ENCODE measurements at places on chromosomes 1 and 21. TPM values are rescaled to one million over a fixed set of nuclear protein-coding genes. Genes with fewer than 3 reads are reported as not detected.

DNA sequence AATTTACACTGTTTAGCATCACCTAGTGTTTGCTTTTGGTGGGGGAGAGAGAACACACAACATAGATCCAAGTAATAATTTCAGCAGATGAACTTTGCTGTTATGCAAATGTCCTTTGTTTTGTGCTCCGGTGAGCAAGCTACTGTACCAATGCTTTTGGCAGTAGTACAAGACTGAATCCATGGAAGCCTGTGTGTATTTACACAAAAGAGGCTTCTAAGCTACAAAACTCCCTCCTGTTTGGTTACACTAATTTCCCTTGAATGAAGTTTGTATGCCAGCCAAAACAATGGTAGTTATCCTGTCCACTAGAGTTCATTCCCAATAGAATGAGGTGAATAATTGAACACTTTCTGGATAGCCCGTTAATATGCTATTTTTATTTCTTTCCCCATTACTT lies 320.5 kb downstream of the KCTD3 start:
- no peak overlapping the region for H3K4me3 ChIP-seq
- no peak for DNase-seq
- H3K27me3 ChIP-seq = no peaks in the 10 kb centered on the region
- no peaks in the 10 kb centered on the region for H3K36me3 ChIP-seq
- H3K4me1 ChIP-seq = no peaks in the 10 kb centered on the region

The ETS2 gene
- 113 TPM for total RNA-seq

- DNase-seq = no peak
- H3K27me3 ChIP-seq = no peaks in the 10 kb centered on the region
- no peak overlapping the region for H3K27ac ChIP-seq
- no peak overlapping the region for H3K4me3 ChIP-seq
- no peaks in the 10 kb centered on the region for H3K4me1 ChIP-seq
Measured at GRCh38 chr1:192660613-192661012, 24.7 kb downstream of the RGS13 start.

GRCh38 chr1:77395051-77395450 lies 113.2 kb downstream of the AK5 start:
- no peaks in the 10 kb centered on the region for H3K27me3 ChIP-seq
- H3K4me3 ChIP-seq = no peak overlapping the region
- no peak overlapping the region for H3K27ac ChIP-seq
- no peaks in the 10 kb centered on the region for H3K4me1 ChIP-seq
- DNase-seq = no peak

The FCRLB gene
- not detected for total RNA-seq

The CALML6 gene
- total RNA-seq = not detected

DNA sequence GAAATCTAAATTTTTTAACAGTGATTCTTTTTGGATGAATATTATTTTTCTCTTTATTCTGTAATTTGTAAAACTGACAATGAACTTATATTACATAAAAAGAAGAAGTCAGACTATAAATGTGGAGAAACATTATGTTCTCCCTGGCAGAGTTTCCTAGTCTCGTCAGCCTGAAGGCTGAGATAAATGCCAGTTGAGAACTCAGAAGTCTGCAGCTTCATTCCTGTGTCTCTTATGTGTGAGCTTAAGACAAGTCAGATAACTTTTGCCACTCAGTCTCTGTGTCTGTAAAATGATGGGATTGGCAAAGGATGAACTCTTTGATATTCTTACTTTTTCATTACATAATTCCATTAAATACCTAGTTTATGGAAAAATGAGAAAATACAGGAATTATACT lies 568.8 kb upstream of the ZRANB2 start:
- no peak overlapping the region for H3K27ac ChIP-seq
- no peaks in the 10 kb centered on the region for H3K36me3 ChIP-seq
- DNase-seq = no peak
- no peaks in the 10 kb centered on the region for H3K4me1 ChIP-seq

- H3K36me3 ChIP-seq = no peaks in the 10 kb centered on the region
- H3K4me1 ChIP-seq = no peaks in the 10 kb centered on the region
- no peak for DNase-seq
Measured at GRCh38 chr21:32921632-32922230, 104.0 kb upstream of the OLIG2 start.

The SLC30A2 gene
- total RNA-seq = not detected

The MMEL1 gene
- not detected for total RNA-seq

The OR2T35 gene
- total RNA-seq = not detected

- H3K4me1 ChIP-seq = no peaks in the 10 kb centered on the region
- no peaks in the 10 kb centered on the region for H3K36me3 ChIP-seq
- no peaks in the 10 kb centered on the region for H3K27me3 ChIP-seq
- no peak overlapping the region for H3K27ac ChIP-seq
Measured at GRCh38 chr1:209531549-209531948, 52.0 kb upstream of the CAMK1G start.
